ENCODE measurements at places on chromosomes 5 and 9. TPM values are rescaled to one million over a fixed set of nuclear protein-coding genes. Genes with fewer than 3 reads are reported as not detected.

The SERINC5 gene
- total RNA-seq: 10.9 TPM

The PGGT1B gene
- 13.6 TPM for total RNA-seq

The LHX3 gene
- total RNA-seq: not detected

The SPINK7 gene
- total RNA-seq: not detected

The PHPT1 gene
- total RNA-seq: 190 TPM

The IRX1 gene
- total RNA-seq: not detected

The NR4A3 gene
- 5.6 TPM for total RNA-seq

The CMYA5 gene
- total RNA-seq: 4.1 TPM

The AQP7 gene
- 0.26 TPM for total RNA-seq

The CAAP1 gene
- 14.4 TPM for total RNA-seq

The NFIB gene
- total RNA-seq: 36.3 TPM

The MARCOL gene
- total RNA-seq: not detected

The GFI1B gene
- total RNA-seq: not detected

The ROPN1L gene
- total RNA-seq: 0.17 TPM

The NPDC1 gene
- 15.7 TPM for total RNA-seq

The CCL27 gene
- total RNA-seq: not detected

The PTGES gene
- 16.7 TPM for total RNA-seq

The FAXDC2 gene
- total RNA-seq: 11.3 TPM

The ALDH1A1 gene
- total RNA-seq: 45.2 TPM

The CCL28 gene
- 2.8 TPM for total RNA-seq

The SPZ1 gene
- not detected for total RNA-seq

The LCN1 gene
- total RNA-seq: not detected

The PIP5K1B gene
- under 0.01 TPM for total RNA-seq

The TMC1 gene
- total RNA-seq: not detected

The CDO1 gene
- 6.9 TPM for total RNA-seq

The REEP2 gene
- 14.4 TPM for total RNA-seq

The SLC36A2 gene
- total RNA-seq: not detected

The FOXD1 gene
- total RNA-seq: 0.77 TPM

The PCDHAC2 gene
- total RNA-seq: 2.6 TPM

The KCNN2 gene
- 0.50 TPM for total RNA-seq

The AQP3 gene
- total RNA-seq: 9.0 TPM

The PCDHA4 gene
- total RNA-seq: 1.2 TPM

The TOR2A gene
- total RNA-seq: 3.6 TPM

The PANK3 gene
- total RNA-seq: 38.8 TPM

The BHMT2 gene
- total RNA-seq: 20.3 TPM

The C5 gene
- total RNA-seq: 7.3 TPM

The IFNA21 gene
- total RNA-seq: not detected

The ECPAS gene
- total RNA-seq: 107 TPM

The F2RL1 gene
- 20.8 TPM for total RNA-seq

The QRFP gene
- total RNA-seq: not detected

The RNF183 gene
- not detected for total RNA-seq

The FBP1 gene
- total RNA-seq: not detected

The POLR3G gene
- total RNA-seq: 4.9 TPM

The PCDHB7 gene
- 1.5 TPM for total RNA-seq
